CD4-positive, alpha-beta T cell treated with Interleukin-15 for 1 hour (primary cell): ENCODE measurements at places on chromosomes 4 and X.

DNA sequence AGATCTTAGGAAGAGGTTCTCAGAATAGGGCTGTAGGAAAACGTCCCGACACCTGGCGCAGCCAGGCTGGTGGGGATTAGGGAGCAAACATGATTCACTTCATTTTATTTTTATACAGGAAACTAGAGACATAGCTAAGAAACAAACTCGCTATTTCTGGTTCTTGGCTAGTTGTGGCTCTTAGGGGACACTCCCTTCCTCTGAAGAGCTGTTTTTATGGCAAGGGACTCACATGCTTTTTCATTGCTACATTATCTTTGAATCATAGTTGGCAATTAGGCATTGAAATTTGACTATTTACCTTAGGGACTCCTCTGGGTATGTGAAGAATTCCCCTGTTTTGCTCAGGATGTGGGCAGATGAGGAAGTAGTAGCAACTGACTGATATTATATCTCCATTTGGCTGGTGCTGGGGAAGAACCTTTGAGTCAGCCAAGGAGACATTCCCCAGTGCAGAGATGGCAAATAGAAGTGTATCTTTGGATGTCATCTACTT is 174.5 kb downstream of the SMIM20 start:
- peak; percentile 35 for DNase-seq

DNA sequence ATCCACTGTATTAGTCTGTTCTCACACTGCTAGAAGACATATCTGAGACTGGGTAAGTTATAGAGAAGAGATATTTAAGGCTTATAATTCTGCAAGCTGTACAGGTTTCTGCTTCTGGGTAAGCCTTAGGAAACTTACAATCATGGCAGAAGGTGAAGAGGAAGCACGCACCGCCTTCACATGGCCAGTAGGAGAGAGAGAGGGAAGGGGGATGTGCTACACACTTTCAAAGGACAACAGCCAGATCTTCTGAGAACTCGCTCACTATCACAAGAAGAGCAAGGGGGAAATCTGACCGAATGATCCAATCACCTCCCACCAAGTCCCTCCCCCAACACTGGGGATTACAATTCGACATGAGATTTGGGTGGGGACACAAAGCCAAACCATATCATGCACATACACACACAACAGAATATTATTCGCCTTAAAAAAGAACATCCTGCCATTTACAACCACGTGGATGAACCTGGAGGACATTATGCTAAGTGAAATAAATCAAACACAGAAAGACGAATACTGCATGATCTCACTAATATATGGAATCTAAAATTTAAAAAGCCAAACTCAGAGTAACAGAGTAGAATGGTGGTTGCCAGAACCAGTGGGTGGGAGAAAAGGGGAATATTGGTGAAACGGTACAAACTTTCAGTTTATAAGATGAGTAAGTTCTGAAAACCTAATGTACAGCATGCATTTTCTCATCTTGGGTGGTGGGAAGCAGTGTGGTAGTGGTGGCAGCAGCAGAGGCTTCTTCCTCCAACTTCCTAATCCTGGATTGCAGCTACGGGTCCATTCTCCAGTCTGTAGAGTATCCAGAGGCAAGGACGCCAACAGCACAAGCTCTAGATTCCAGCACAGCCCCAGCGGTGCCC is 12.8 kb downstream of the FRYL start:
- DNase-seq: no peak

DNA sequence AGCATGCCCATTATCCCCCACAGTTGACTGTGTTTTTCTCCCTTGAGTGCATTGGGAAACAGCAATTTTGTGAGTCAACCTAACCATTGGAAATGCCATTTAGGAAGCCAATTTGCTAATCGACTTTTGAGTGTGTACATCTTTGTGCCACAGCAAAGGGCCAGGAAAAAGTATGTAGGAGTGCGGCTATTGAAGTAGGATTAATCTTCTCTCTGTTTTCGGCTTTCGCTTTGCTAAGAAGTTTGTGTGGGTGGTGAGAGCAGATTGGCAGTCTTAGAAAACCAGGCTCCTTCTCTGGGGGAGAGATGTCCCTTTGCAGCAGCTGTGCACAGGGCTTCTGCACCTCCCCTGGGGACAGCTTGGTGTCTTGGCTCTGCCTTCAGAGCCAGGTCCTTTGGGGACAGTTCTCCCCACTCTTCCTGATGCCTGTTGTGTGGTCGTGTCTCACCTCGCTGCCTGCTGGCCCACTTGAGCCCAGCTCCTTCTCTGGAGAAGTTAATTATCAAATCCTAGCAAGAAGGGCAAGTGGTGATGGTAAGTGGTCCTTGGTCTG is 74.5 kb downstream of the GEMIN8 start:
- DNase-seq: no peak

GRCh38 chrX:119375561-119375960 is 23.6 kb upstream of the SLC25A43 start:
- DNase-seq: no peak

DNA sequence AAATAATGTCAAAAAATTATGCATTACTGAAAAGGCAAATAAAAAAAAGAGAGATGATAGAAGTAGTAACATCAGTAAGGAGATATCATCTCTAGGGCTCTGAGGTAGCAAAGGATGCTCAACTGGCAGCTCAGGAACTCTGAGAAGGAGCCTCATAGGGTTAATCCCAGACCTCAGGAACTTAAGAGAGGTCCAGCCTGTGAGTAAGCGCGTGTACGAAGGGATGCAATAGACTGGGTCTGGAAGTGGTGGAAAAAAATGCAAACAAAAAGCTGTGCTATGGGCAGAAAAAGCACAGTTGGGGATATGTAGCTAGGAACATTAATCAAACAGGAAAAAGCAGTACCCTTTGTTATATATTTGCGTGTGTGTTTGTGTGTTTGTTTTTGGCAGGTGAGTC is 282.0 kb downstream of the GALNTL6 start:
- no peak for DNase-seq
